Activated T-helper 17 cell treated with anti-CD3 and anti-CD28 coated beads, Interleukin-2, amount 50 U/mL, for 72 hours (primary cell): ENCODE measurements at places on chromosomes 2 and 18.

DNA sequence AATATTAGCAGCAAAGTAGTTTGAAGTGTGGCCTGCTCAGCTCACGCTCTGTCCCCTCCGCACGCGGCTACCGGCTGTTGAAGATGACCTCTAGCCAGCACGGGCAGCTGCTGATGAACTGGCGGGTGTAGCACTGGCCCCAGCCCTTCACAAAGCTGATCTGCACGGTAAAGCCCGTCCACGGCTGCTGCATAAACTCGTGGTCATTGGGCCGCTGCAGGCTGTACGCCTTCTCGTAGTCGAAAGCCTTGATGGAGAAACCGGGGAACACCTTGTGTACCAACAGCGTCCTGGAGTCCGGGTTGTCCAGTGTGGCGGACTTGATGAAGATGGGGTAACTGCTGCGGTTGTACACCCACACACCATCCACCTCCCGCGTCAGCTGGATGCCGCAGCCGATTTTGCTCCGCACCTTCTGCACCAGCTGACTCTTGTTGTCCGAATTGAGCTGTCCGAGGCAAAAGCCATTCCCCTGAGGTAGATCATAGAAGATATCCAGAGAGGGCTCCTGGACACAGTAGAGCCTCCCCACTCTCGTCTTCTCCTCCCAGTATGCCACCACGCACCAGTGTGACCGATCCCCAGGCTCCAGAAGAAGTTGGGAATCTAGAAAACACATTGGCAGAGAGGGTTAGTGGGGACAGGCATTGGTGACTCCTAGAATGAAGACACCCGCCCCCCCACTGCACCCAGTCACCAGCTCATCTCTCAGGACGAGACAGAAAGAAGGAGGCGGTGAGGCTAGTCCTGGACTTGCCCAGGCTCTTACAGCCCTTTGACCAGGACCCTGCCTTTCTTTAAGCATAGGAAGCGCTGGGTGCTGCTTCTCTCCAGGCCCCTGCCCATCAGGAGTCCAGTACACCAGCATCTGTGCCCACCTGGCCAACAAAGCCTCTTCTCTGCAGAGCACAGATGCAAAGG, 29.2 kb downstream of the SMAD7 start:
- no peak for ATAC-seq

DNA sequence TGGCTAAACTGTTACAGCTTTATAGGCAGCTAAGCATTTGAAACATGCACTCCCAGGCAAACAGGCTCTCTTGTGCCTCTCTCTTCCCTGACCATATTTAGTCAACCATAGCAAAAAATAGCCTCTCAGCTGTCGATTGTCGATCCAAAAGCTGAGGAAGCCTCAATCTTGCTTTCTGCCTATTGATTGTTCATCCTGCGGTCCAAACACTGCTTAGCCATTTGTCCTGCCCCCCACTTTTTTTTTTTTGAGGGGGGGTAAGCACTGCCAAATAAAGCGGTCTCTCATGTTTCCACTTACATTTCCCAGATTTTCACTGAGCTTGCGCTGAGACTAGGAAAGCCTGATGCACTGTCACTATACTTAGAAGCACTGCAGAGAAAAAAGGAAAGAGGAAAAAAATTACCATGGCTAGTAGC, 90.8 kb downstream of the MIB1 start:
- no peak for ATAC-seq

- ATAC-seq = no peak
Measured at GRCh38 chr2:135093670-135094330, 41.7 kb downstream of the RAB3GAP1 start.

- ATAC-seq = no peak
Measured at GRCh38 chr18:10235661-10235952, 218.8 kb upstream of the APCDD1 start.

- peak; percentile 73 for ATAC-seq
Measured at GRCh38 chr2:97699765-97700444, 13.5 kb upstream of the ZAP70 start.

DNA sequence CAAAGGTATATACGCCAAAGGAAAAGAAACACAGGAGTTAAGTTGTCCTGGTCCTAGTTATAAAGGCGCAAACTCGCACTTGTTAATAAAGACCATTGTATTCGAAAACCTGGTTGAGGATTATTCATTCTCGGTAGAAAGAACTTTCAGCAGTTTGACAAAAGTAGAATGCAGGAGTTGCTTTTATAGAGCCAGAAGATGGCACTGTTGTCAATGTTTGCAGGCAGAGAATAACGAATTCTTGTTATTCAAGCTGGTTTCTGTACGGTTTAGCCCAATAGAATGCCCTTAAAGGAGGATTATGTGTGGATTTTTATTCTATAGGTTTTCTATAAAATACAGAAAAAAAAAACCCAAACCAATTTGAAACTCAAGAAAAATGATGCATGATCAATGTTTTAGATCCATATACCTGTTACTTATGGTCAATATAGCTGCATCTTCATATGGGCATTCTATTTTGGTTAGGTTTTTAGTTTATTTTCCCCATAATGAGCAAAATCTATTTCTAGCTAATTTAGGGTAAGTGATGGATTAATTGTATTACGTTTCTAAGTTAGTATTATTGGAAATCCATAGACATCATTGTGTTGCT, 510.3 kb downstream of the PLCL1 start:
- ATAC-seq = no peak

- ATAC-seq = no peak
Measured at GRCh38 chr18:72119082-72119481, 425.1 kb downstream of the CBLN2 start.

DNA sequence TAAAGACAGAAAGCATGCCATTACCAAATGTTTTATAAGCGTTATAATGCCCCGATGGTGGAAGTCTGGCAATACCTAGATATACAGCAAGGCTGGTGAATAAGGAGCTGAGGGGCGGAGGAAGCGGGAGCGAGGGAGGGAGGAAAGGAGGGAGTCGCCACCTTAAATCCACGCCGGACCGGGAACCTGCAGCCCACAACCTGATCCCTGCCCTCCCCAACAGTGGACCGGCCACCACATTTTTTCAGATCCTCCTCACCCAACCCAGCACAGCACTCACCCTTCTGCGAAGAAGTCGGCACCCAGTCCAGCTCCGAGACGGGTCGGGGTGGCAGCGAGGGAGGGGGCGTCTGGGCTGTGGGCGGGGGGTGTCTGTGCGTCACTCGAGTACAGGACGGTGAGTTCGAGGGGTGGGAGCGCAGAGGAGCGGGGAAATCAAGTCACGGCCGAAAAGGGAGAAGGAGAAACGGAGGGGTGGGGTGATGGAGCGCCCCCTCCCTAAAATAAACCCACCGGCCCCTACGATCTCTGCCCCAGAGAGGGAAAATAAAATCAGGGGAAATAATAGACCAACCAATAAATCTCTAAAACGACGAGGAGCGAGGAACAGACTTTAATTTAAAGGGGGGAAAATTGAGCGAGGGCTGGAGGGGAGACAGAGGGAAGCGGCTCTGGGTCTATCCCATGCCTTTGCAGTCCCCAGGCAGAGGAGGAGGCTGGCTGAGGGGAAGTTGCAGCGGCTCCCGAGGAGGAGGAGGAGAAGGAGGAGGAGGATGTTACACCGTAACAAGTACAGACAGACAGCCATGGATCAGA, 96.5 kb upstream of the SERTAD2 start:
- no peak for ATAC-seq

DNA sequence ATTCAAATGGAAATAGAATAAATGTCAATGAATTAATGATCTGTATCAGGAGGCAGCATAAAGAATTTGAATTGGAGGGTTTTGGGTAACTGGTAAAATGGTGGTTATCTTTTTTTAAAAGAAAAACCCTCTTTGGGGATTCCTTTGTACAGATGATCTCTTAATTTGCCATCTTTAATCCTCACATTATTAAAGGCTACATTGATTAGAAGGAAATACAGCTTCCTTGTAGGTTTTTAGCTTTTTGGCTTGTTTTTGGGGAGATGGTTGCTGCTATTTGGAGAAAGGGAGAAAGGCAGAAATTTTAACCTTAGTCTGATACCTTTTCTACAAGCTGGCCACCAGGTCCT, 600 bp upstream of the MAPRE2 start:
- no peak for ATAC-seq

GRCh38 chr2:237194081-237194480, 108.4 kb downstream of the COPS8 start:
- ATAC-seq = no peak

DNA sequence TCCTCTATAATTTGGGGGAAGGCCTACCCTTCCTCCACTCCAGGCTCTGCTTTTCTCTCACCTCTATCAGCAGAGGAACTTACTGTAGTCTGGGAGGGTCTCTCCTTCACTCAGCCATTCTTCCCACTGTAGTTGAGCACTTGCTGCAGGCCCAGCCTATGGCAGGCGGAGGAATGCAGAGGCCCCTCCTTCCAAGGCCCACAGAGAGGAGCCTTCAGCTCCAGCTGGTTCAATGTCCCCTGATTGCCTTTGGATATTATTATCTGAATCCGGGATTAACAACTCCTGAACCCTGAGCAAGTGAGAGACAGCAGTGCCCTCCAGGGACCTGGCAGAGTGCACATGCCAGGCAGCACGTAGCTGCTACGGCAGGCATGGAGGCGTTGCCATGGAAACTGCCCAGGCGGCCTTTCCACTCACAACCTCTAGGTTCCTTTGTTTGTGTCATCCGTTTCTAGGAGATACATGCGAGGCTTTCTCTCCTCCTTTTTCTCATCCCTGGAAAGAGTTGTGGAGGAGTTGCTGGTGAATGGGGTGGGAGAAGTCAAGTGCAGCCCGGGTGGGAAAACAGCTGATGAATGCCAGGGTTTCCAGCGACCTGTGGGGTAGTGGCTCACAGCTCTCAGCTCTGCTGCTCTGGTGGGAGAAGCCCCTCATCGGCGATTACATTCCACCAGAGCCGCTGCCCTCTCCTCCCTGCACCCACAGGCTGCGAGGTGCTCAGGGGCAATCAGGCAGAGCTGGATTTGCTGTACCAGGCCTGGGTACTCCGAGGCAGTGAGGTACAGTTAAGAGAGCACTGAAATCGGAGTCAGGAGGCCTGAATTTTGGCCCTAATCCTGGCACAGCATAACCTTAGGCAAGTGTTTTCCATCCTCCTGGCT, 55.3 kb upstream of the HK2 start:
- ATAC-seq = peak; percentile 44

DNA sequence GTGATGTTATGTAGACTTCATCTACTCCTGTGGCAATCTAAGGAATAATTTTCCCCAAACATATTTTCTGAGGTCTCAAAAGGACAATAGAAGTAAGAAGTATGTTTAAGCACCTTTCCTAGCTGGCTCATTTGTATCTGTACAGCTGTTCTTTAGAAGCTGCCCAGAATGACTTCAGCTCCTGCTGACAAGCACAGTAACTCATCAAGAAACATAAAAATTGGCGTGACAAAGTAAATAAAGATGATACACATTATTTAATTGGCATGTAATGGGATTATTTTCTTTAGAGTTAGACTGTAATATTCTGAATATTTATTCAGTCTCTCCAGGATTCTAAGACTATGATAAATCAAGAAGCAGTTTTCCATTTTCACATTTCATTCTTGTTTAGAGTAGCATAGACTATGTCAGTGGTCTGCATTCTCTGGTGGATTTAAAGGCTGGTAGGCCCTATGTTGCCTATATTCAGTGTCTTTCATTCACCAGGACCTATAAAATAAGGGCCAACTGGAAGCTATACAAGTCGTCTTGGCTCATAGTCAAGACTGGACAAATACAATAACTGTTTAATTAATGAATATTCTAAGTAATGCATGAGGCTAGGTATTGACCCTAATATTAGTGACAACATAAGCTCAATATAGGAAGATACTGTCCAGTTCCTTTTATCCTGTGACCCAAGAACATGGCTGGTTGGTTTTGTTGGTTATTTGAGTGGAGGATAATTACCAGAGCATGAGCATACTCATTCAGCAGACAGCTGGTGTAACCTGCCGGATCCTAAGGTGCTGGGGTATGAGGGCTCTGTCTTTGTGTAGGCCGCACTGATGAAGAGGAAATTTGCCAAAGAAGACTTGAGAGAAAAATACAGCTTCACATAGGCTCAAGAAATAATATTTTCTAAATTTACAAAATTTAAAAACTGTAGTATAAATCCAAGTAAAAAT, 107.0 kb downstream of the PDE1A start:
- no peak for ATAC-seq

DNA sequence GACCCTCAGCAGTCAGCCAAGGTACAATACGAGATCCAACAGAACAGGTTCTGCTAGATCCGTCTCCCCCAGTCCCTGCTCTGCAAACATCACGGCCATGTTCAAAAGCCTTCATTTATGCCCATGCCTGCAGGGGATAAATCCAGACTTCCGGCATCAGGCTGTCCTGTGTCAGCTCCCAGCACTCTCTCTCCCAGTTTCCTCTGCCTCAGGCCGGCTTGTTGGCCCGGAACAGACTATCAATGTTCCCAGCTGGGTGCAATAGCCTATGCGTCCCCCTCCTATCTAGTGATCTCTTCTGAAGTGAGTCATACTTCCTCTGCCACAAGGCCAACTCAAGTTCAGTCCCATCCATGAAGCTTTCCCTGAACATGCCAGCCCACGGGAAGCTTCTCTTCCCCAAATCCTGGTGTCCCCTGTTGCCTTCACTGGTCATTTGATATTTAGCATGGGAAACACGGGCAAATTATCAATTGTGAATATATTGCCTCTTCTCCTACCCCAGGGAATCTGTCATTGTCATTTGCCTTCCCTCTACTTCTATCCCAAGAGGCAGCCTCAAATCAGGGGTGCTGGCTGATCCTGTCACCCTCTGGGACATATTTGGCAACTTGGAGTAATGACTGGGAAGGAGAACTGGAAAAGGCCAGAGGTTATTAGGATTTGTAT, 51.1 kb downstream of the CAPN13 start:
- no peak for ATAC-seq

- ATAC-seq = no peak
Measured at GRCh38 chr18:47577520-47577919, 326.1 kb upstream of the SKOR2 start.

DNA sequence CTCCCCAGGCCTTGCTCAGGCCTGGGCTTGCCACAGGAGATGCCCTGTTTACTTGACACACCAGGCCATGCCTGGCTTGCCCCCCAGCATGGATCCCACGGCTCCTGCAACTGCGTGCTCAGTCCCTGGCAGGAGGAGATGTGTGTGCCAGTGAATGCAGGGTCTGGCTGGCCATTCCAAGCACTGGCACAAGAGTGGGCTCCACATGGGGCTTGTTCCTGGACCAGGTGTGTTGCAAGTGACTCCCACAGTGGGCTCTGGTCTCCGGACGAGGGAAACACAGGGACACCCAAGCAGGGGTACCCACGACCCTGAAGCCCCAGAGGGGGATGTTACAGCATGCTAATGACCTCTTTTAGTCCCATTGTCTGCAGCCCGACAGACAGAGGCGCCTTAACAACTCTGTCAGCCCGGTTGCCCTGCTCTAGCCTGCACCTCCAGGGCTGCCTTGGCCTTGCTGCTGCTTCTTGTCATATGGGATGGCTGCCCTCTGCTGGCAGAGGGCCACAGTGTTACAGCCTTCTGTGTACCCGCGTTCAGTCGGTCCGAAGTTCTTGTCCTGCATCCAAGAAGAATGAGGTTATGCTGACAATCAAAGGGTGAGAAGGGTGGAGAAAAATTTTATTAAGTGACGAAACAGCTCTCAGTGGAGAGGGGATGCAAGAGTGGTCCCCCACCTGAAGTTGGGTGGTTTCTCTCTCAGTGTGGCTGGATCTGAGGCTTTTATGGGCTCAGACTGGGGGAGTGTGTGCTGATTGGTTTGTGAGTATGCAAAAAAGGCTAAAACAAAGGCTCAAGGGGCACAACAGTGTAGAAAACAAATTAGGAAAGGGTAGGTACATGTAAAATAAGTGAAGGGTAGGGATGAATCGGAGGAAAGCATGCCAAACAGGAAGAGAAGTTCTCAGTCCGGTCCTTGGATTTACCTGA, 180.4 kb downstream of the MBD5 start:
- peak; percentile 53 for ATAC-seq

GRCh38 chr2:37894601-37895000, 30.5 kb upstream of the RMDN2 start:
- ATAC-seq = peak; percentile 67
